ENCODE measurements at places on chromosomes 7 and 10.

- no peak for DNase-seq
Measured at GRCh38 chr7:5183155-5183554, 6.9 kb upstream of the WIPI2 start.

DNA sequence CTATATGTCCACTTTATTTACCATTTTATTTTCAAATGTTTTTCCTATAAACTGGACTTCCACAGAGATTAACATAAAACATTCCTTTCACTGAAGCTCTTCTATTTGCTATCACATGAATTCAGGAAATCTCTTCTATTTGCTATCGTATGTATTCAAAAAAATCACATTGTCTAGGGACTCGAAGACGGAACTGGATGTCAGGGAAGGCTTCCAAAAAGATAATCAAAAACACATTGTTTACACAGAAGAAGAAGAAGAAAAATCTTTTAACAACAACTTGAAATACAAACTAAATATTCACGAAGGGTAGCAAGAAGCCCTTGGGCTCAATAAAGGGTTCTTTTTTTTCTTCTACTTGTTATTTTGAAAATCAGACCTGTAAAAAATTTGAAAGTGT is 426.1 kb upstream of the LRRN3 start:
- DNase-seq, result no peak

GRCh38 chr7:77415823-77416620 is at the start of gene GSAP:
Gene GSAP (minus strand): TSS chr7:77416349. CDS start chr7:77416321, 28 bp downstream.
- DNase-seq, result no peak

DNA sequence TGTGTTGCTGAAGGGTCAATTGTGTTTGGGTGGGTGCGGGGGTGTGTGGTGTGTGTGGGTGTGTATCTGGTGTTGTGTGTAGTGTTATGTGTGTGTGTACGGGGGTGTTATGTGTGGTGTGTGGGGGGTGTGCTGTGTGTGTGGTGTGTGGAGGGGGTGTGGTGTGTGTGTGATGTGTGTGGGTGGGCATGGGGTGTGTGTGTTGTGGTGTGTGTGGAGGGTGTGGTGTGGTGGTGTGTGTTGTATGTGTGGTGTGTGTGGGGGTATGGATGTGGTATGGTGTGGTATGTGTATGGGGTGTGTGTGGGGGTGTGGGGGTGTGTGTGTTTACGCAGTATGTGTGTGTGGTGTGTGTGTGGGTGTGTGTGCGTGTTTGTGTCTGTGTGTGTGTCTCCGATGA is 110.8 kb downstream of the ZNF22 start:
- no peak for DNase-seq

DNA sequence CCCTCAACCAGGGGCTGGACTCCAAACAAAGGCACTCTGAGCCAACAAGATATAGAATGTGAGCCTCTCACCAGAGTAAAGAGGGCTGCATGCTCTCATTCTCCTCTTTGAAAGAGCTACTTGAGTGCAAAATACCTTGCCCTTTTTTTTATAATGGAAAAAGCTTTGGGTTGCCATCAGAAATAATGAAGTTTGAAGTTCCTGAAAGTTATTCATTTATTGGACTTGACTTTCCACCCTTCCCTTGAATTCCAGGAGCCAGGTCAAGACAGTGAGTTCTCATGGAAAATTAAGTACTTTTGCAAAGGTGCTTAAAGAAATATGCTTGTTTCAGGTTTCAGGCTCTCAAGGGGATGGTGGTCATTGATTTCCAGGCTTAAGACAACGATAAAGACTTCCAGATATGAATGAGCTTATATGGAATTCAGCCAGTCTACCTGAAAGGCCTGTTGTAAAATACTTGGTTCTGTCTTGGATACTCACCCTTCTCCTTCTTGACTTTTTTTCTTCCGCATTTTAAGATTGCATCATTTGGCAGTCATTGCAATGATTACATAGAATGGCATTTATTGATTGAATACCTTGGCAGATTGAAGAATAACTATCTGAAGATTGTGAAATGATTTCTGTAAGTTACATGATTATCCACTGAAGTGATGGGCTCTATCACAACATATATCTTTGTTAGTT is 696.4 kb downstream of the INHBA start:
- no peak for DNase-seq

- DNase-seq, result no peak
Measured at GRCh38 chr10:68137171-68137570, 27.9 kb downstream of the MYPN start.

- no peak for DNase-seq
Measured at GRCh38 chr10:78471723-78472550, 438.3 kb downstream of the RPS24 start.

DNA sequence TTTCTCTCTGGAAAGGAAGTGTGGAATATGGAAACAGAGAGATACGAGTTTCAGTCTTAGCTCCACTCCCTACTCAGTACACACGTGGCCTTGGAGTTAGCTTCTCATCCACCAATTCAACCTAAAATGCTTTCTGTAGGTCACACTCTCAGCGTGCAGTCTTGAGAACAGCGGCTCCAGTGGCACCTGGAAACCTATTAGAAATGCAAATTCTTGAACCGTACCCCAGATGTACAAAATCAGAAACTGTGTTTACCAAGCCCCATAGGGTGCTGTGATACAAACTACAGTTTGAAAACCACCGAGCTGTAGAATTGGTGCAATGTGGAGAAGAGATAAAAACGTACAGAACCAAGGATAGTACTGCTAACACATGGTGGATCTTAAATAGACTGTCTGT is 91.1 kb upstream of the SP4 start:
- DNase-seq, result no peak

- DNase-seq, result no peak
Measured at GRCh38 chr10:48947690-48948469, 8.2 kb upstream of the LRRC18 start.

GRCh38 chr10:133608855-133609254 is 17.7 kb downstream of the FRG2B start:
- no peak for DNase-seq

Measured in HAP-1 (cell line).